Iris pigment epithelial cell (primary cell): ENCODE measurements at places on chromosomes 13 and 19.

- peak; percentile 23 for DNase-seq
These were observed 22.8 kb upstream of the CCNE1 start for GRCh38 chr19:29789007-29789406.

DNA sequence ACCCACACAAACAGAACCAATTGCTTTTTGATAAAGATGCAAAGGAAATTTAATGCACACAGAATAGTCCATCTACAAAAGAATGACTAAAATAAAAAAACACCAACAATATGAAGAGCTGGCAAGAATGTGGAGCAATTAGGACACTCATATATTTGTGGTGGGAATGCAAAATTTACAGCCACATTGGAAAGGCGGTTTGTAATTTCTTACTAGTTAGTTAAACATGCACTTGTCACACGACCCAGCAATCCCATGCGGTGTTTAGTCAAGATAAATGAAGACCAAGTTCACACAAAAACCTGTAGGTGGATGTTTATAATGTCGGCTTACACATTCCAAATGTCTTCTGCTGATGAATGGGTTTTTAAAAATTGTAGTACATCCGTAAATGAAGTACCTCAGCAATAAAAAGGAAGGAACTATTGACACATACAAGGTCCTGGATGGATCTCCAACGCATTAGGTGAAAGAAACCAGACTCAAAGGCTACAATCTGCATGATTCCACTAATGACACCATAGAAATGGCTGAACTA lies 5.2 kb downstream of the GRTP1 start:
- DNase-seq = no peak

GRCh38 chr19:33473653-33474305 lies 47.8 kb downstream of the PEPD start:
- DNase-seq = peak; percentile 68

DNA sequence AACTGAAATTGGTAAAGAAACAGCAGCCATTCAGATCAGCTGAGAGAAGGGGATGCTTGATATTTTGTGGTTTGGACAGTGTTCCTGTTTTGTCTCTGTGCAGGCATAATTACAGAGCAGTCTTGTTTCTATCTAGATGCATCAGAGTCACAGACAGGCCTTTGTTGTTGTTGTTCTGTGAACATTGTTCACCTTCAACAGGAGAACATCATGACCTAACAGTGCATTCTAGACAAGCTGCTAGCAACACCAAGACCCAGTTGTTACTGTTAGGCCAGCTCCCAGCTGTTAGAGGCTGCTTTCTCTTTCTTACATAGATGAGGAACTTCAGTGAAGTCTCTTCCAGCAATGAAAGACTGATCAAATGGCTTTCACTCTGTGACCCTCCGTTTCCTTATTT lies 8.5 kb upstream of the LSR start:
- DNase-seq = no peak

DNA sequence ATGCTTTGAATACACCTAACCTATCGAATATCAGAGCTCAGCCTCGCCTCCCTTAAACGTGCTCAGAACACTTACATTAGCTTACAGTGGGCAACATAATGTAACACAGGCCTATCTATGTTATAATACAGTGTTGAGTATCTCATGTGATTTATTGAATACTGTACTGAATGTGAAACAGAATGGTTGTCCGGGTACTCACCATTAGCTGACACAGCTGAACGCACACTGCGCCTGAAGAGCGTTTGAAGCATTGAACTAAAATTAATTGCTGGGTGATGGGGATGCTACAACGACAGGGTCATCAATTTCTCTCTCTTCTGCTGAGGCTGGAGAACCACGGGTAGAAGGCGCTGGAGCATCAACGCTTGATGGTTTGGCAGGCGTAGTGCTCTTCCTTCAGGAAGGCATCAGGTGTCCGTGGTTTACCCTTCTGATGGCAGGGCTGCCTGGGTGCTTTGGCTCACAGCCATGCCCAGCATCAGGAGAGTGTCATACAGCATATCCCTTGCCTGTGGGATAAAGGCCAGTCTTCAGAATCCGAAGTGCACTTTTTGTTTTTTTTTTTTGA lies 46.9 kb upstream of the UBE2L5 start:
- DNase-seq = no peak

DNA sequence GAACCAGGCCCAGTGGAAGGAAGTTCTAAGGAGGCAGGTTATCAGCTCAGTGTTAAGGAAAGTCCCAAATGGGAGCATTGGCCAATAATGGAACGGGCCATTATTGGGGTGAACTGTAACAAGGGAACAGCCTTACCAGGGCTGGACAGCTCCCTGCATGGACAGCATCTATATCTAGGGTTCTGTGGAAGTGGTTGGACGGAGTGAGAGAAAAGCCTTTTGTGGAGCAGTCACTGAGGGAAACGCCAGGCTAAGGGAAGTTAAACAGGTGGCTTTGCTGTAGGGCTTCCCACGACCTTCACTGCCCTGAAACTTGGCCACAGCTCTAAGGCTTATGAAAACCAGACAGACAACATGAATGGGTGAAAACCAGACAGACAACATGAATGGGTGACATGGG lies 17.0 kb downstream of the POU2F2 start:
- DNase-seq = peak; percentile 67

- DNase-seq = peak; percentile 77
These were observed 46.8 kb downstream of the COG3 start for GRCh38 chr13:45511310-45512097.

GRCh38 chr13:31909864-31910551 lies 121.6 kb upstream of the FRY start:
- peak; percentile 58 for DNase-seq

- peak; percentile 41 for DNase-seq
These were observed 204.9 kb upstream of the MIR17HG start for GRCh38 chr13:91142572-91142971.

GRCh38 chr19:50333737-50334617 lies 4.8 kb upstream of the KCNC3 start:
- DNase-seq = no peak

DNA sequence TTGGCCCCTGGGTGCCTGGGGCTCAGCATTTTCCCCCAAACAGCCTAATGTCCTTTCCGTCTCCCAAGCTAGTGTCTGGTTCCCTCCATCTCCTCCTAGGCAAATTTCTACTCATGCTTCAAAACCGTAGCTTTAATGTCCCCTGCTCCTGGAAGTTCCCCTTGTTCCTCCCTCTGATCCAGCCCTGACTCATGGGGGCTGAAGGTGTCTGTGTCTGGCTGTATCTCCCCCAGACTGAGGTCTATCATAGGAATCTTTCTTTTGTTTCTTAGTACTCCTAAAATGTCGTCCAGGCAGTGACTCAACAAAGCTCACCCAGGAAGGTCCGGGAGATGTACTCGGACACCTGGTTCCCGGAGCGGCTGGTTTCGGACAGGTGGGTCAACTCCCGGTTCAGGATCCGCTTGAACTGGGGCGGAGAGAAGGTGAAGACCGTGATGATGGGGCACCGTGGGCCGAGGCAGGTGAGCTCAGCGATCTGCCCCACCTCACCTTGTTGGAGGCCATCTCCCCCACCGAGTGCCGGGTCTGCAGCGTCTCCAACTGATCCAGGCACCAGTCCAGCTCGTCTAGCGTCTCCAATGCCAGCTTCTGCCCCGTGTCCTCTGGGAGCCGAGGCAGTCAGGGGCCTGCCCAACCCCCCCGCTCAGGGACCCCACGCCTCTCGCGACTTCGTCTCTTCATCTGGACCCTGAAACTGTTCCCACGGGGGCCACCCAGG lies 6.2 kb downstream of the PDE4C start:
- DNase-seq = no peak

GRCh38 chr13:71408416-71408815 lies 458.6 kb downstream of the DACH1 start:
- peak; percentile 1 for DNase-seq

DNA sequence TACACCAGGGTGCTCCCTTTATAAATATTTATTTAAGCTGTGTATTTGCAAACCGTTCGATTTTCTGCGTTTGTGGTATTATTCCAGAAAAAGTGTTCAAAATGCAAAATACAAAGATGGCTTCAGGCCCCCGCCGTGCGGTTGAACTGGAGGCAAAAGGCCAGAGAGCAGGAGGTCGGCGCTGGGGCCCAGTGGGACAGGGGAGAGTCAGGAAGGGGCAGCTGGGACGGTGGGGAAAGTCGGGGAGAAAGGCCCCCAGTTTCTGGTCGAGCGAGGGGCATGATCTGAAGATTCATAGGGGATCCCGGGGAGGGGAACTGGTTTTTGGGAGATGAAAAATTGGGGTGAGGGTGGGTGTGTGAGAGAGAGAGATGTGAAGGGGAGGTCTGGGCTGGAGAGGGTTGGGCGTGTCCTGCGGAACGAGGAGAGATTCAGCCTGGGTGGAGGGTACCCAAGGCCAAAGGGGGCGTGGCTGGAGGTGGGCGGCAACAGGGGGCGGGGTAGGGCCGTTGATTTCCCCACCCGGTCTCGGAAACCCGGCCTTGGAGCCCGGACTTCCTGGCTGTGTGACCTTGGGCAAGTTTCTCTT lies 678 bp downstream of the ISOC2 start:
- DNase-seq = peak; percentile 83

DNA sequence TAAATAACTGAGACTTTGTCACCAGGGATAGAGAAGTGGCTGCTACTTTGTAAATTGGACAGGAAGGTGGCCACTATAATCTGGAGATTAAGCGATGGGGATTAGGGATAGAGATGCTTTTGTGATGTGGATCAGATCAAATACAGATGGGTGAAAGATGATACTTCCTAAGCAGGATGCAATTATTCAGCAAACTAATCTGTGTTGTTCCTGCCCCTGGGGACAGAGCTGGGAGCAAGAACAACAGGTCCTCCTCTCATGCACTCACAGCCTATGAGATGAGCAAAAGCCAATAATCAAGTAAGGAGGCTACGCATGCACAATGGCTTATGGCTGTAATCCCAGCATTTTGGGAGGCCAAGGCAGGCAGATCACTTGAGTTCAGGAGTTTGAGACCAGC lies 4.6 kb downstream of the RGL3 start:
- DNase-seq = no peak

DNA sequence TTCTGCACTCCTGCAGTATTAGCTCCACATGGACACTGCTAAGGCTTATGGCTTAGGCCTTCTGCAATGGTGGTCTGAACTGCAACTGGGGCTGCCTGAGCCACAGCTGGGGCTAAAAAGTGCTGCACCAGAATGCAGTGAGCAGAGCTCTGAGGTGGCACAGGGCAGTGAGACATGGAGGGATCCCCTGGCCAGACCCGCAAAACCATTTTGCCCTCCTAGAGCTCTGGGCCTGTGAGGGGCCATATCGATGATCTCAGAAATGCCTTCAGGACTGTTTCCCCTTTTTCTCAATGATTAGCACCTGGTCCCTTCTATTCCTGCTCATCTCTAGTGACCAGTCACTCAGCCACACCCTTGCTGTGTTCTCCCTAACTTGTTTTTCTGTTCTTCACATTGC lies 397.7 kb downstream of the UQCRFS1 start:
- DNase-seq = no peak

DNA sequence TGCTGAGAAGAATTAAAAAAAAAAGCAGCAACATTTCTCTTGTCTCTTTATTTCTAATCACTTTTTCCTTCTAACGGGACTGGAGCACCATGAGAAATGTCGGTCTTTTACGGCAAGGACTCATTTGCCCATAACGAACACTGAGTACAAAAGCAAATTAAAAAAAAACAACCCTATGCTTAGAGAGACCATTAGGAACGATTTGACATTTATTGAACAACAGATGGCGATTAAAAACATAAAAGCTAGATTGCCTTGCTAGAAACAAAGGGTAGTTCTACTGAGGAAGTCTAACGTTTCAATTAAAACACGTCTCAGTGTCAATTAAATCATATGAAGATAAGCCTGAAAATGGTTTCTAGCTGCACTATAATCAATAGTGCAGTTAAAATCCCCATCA lies 51.1 kb downstream of the OLFM4 start:
- no peak for DNase-seq

DNA sequence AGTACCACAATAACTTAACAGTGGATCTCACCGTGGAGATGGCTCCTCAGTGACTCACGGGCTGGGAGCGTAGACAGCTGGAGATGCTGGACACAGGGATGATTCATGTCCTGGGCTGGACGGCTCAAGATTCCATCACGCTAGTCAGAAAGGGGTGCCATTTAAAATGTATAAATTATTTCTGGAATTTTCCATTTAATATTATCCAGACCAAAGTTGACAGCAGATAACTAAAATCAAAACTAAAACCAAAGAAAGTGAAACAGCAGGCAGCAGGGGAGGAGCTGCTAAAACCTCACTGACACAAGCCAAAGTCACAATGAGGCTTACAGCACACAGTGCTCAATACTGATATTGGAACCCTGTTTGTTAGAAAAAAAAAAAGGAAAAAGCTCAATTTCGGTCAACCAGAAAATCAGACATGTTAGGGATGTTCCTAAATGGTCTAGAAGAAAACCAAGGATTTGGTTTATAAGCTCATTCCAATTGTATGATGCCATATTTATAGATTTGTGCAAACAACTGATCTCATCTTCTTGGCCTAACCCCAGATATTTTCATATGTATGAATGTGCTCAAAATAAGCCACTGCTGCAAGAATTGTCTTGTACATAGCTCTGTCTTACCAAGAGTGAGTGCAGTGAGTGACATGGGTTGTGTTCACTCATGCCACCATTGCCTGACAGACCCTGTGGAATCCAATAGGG lies 111.8 kb downstream of the SACS start:
- DNase-seq = peak; percentile 98

- DNase-seq = peak; percentile 84
These were observed 226.7 kb downstream of the RFC3 start for GRCh38 chr13:34044660-34045080.

DNA sequence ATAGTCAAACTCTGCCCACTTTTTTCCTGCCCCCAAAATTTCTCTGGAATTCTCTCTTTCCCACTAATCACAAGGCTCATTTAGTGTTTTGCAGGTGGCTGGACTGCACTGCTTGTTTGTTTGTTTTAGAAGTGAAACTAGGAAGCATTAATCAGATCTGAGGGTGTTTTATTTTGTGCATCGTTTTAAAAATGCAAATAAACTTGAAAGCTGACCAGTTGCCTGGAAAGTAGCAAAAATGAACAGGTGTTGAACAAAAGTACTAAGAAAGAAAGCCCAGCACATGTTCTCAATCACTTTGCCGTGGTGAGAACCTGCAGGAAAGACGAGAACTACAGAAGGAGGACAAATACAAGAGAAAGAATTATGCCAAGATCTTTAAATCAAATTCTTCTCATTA lies 365.5 kb downstream of the PCDH9 start:
- no peak for DNase-seq

GRCh38 chr19:49851456-49852259 lies 699 bp downstream of the PTOV1 start:
- DNase-seq = no peak

- DNase-seq = no peak
These were observed 16.3 kb downstream of the MYO9B start for GRCh38 chr19:17091758-17092333.

DNA sequence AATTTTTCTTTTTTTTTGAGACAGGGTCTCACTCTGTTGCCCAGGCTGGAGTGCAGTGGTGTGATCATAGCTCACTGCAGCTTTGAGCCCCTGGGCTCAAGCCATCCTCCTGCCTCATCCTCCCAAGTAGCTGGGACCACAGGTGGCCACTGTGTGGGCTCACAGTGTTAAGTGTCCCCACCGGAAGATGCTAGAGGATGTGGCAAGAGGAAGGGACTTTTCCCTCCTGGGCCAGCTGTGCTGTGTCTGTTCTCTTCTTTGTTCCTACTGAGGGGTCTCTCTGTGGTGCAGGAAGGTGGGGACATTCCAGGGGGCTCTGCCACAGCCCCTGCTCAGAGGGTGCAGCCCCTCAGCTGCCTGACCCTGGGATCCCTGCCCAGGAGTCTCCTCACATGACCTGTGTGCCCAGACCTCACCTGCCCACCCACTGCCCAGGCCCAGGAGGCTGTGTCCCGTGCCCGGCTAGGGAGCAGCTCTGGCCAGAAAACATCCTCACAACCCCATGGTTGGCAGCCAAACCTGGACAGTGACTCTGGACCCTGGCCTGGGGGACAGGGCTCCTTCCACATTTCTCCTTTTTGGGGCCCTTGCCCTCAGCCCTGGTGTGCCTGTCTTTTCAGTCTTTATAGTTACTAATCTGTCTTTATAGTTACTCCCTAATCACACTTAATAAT lies 14.4 kb upstream of the ANKRD10 start:
- DNase-seq = no peak
